ENCODE measurements at places on chromosomes 12 and 14.

DNA sequence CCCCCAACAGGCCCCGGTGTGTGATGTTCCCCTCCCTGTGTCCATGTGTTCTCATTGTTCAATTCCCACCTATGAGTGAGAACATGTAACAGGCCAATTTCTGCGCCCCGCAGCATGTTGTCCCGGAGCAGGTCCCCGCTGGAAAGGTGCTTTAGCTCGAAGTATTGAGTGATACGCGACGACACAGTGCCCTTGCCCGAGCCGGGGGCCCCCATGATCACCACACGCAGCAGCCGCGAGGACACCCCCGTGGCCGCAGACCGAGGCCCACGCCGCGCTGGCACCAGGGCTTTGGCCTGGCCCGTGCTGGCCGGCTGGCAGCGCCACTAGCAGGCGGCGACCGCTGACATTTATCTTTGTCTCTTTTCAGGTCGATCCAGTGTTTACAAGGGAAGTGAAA is 91.7 kb downstream of the GLT1D1 start:
- no peak for DNase-seq

DNA sequence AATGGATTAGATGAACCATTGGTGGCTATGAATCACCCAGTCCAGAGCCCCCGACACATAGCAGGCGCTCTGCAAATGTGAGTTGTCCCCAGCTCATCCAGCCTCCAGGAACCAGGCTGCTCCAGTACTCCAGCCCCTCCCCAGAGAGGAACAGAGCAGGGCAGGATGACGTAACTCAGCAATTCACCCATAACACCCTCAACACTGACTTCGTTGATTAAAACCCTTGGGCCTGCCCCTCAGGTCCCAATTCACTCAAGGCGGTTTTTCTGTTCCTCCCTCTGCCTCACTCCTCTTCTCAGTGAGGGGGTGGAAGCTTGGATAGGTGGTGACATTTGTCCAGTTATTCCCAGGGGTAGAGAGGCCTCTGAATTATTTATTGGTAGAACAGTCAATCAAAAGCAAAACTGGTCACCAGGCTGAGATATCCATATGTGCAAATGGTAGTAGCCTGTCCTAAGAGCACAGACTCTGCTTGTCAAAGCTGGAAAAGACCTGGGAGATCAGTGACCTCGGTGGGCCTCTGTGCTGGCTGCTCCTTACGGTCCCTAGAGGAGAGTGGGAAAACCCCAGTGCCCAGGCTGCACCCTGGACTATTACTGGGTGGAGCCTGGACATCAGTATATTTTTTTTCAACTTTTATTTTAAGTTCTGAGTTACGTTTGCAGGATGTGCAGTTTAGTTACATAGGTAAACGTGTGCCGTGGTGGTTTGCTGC is 97.0 kb downstream of the CMKLR1 start:
- no peak for DNase-seq

DNA sequence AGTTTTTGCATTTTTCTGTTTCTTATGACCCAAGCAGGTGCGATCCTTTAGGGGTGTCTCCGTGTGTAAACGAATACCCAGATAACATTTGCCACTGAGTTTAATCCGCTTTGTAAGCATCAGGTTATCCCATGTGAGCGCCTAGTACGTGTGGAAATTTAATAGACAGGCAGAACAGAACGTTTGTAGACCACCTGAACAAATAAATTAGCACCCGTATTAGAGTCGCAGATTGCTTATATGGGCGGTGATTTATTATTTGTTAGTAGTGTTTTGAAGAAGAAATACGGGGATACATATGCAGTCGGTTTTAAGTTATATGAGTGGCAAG is 325 bp downstream of the C12orf60 start:
- DNase-seq: no peak

- no peak for DNase-seq
Measured at GRCh38 chr12:103664626-103665025, 77.6 kb downstream of the STAB2 start.

- DNase-seq: no peak
Measured at GRCh38 chr14:50040401-50040775, 76.0 kb downstream of the VCPKMT start.

GRCh38 chr14:93751946-93752655 is 36.2 kb downstream of the PRIMA1 start:
- no peak for DNase-seq

- DNase-seq: no peak
Measured at GRCh38 chr14:106276326-106277267, 750.2 kb downstream of the TMEM121 start.

DNA sequence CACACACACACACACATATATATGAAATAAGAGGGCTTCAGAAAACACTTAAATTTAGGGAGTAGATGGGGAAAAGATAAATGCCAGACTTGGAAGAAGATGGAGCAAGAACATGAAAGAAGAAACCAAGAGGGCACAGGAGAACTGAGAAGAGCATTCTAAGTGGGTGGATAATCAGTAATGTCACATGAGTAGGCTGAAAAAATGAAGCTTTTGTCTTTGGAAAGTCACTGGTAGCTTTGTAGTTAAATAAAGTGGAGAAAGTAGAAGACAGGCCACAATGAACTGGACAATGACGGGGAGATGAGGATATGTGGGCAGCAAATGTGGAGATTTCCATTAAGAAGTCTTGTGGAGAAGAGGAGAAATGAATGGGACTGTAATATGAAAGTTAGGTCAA is 2.2 kb upstream of the ZC2HC1C start:
- DNase-seq: no peak

DNA sequence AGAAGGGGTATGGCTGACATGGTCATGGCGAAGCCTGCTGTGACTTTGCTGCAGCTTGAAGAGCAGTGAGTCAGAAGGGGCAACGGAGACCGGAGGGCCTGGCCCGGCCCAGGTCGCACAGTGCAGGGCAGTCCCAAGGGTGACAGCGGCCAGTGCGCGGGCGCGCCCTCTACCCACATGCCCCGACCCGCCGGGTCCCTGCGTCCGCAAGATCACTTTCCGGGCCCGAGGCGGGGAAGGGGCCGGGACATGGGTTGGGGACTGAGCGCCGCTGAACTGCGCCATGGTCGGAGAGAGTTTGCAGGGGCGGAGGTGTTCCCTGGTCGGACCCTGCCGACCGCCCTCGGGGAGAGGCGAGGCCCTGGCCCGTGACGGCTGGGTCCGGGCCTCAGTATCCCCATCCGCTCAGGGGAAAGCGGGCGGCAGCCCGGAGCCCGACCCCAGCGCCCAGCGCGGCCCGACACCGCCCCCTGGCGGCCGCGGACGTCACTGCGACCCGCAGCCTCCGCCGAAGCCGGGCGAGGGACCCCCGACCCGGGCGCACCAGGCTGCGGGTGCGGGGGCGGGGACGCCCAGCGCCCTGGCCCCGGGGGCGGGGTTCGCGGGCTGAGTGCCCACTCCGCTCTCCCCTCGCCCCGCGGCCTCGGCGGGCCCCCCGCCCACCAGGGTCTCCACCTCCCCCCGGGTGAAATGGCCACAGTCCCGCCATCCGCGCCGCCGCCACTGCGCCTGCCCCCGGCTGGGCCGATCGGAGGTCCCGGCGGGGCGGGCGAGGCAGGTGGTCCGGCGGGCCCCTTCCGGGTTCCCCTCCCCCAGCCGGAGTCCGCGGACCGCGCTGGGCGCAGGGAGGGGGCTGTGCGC is 7.2 kb upstream of the ANKRD9 start:
- peak; percentile 89 for DNase-seq

DNA sequence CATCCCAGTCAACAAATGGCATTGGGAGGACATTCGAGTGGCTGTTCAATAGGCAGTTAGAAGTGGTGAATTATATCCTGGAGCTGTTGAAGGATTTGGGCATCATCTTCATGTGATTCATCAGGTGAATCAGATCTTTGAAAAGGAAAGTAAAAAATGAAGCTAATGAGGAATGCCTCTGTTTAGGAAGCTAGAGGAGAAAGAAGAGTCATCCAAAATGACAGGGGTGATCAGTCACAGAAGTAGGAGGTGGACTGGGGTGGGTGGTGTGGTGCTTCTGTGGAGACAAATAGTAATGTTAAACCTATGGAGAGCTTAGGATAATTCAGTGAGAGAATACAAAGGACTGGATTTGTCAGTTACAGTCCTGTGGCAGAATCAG is 32.7 kb downstream of the DIP2B start:
- DNase-seq: no peak

DNA sequence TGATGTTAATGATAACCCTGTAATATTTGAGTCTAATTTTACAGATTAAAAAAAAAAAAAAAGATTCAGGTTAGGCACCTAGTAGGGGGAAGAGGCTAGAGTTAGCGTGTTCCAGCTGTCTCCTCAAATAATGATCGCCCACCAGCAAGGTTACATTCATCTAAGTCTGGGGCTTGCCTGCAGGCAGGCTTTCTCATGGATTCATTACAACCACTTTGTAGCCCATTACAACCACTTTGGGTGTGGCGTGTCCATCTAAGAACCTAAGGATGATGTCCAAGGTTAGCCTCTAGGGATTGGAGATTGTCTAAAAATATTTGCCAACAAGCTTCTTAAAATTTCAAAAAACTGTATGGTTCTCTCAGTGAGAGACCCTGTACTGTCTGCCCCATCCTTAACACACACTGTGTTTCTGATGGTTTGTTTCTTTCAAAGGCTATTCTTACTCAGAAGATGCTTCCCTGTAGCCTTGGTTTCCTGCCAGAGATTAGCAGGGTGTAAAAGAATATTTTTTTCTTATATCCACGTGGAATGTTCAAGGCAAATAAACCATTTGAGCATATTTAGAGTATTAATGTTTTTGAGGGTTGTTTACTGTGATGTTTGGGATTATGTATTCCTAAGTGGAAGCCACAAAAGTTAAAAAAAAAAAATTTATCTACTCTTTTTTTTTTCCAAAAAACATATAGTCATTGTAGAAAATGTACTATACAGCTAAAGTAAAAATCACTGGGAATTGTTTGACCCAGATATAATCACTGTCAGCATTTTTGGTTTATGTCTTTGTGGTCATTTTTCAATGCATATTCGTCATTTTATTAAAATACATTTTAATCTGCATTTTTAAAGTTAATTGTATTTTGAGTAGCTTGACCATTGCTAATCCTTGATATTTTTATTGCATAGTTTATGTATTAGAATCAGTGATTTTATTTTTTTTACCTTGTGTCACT is 1.7 kb downstream of the DYNC1H1 start:
- no peak for DNase-seq

DNA sequence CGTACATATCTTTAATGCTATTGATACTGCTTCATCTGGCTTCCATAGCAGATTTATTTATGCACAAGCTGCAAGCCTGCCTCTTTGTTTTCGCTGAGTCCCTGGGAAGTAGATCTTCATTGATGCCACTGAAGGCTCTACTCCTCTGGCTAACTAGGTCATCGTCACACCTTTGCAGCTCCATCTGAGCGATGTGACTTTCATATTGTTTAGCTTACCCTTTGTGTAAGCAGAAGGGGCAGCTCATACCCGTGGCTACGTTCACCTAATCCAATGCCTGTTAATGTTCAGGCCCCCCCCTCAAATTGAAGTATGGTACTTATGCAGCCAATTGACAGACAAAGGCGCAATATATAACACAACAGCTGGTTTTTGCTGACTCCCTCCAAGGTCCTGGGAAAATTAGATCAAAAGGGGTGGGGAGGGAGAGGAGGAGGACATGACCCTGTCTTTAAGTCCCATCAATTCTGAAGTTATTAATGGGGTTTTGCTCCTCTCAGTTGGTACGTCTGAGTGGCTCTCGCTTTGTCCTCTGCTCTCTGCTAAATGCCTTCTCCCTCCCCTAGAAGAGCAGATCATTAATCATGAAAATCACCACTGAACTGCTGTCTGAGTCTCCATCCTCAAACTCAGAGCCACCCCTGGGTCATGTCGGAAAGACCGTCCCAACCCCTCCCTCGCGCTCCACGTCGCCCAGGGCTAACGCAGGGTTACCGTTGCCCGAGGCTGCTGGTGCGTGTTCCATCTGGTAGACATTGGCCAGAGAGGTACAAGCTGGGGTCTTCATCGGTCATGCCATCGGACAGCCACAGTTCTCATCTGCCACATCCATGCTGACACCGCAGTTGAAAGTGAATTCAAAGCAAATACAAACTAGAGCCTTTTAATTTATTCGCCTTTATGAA is 128.8 kb downstream of the ADGRD1 start:
- no peak for DNase-seq

DNA sequence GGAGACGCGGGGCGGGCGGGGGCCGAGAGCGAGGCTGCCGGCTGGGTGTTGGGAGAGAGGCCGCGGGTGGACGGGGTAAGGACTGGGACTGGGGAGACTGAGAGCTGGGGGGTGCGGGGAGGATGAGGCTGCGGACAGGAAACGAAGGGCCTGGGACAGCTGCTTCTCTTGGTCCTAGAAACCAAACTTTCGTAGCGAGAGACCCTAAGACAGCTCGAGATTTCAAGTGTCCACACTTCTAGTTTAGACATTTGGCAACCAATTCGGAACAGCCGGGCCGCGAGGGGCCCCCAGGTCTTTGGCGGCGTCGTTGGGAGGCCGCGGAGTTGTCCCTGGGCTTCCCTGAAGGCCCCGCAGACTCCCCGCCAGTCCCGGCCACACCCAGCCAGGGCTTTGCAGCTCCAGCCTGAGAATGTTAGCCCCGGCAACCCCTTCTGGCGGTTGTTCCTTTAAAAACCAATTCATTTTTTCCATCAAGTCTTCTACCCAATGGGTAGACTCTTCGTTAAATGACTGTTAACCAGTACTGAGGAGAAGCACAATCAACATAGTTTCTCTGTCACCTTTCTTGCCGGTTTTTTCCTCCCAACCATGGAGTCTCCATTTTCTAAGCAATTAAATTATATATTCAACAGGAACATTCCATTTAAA is 11.5 kb downstream of the NKX2-1 start:
- DNase-seq: no peak

DNA sequence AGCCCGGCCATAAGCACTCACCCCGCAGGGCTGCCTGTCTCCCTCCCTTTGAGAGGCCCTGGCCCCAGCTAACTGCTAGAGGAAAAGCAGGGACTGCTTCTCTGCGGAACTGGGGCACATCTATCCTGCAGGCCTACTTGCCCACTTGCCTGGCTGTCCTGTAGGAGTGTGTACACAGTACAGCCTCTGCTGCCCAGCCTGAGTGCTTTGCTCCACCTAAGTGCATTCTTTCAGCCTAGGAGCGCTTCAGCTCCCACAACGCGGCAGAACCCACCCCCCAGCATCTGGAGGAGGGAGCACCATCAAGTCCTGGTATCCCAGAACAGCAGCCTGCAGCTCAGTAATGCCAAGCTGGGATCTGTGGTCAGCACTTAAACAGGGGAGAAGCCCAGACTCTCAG is 79.9 kb upstream of the CD163 start:
- DNase-seq: no peak

DNA sequence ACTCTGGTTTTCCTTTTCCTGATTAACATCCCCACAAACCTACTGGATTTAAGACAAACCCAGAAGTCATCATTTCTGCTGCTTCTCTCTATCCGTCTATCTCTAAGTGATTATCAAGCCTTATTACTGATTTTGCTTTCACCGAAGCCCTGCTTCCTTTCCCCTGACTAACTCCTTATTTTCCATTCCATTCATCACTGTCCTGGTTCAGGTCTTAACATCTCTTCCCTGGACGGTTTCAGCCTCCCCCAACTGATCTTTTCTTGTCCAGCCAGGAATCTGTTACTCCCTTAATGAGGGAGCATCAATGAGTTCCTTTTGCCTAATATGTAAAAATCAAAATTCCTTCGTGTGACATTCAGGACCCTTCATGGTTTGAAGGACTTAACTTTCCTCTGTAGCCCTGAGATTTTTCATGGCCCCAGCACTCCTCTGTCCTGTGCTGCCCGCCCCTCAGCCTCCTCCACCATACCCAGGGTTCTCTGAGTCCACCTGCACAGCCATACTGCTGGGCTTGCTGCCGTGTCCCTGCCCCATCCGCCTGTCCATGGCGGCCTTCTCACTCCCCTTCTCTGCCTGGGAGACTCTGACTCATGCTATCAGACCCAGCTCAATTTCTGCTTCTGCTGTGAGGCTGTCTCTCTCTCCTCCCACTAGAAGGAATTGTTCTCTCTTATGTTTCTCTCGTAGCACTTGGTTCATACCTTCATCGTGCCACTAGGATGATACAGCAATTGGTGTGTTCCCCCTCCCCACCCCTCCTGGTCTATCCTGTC is 167.8 kb upstream of the HIF1A start:
- no peak for DNase-seq

All from GM12892 (cell line).